ENCODE measurements at places on chromosomes 7 and 10. TPM values are rescaled to one million over a fixed set of nuclear protein-coding genes. Genes with fewer than 3 reads are reported as not detected.

GFRA1 gene
- not detected for total RNA-seq

LIPM gene
- total RNA-seq, result not detected

ANKRD61 gene
- 0.44 TPM for total RNA-seq

TAS2R16 gene
- not detected for total RNA-seq

SFTPD gene
- total RNA-seq, result not detected

FAM25A gene
- not detected for total RNA-seq

CLEC2L gene
- total RNA-seq, result not detected

ZFAND2A gene
- 20.5 TPM for total RNA-seq

MALRD1 gene
- total RNA-seq, result 0.33 TPM

CHCHD1 gene
- total RNA-seq, result 17.5 TPM
